AG04450 (cell line): ENCODE measurements at places on chromosomes 6 and 20.

DNA sequence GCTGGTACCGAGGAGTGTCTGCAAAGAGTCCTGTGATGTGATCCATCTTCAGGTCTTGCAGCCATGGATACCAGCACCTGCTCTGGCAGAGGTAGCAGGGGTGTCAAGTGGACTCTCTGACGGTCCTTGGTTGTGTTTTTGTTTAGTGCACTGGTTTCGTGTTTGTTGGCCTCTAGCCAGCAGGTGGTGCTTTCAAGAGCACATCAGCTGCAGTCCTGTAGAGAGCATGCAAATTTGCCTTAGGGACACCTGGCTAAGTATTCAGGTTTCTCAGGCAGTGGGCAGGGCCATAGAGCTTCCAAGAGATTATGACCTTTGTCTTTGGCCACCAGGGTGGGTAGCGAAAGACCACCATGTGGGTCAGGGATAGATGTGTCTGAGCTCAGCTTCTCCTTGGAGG lies 14.5 kb upstream of the RGS17 start:
- no peak for DNase-seq

DNA sequence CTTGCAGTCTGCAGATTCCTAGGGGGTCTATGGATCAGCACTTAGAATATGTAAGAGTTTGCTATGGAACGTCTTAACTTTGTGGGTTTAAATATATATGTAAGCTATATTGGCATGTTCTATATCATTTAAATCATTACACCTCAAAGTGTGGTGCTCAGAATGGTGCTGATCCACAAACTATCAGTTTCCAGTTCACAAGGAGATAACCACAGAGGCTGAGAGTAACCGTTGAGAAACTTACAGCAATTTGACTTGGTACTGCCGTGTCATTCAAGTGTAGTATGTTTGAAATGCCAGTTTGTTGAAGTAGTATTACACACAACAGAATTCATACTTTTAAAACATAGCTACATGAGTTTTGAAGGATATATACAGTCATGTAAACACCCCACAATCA lies 279.7 kb downstream of the FARS2 start:
- DNase-seq = no peak

- no peak for DNase-seq
Measured at GRCh38 chr6:53154794-53155193, 6.2 kb upstream of the GCM1 start.

- DNase-seq = no peak
Measured at GRCh38 chr6:137286916-137287315, 67.7 kb upstream of the IFNGR1 start.

DNA sequence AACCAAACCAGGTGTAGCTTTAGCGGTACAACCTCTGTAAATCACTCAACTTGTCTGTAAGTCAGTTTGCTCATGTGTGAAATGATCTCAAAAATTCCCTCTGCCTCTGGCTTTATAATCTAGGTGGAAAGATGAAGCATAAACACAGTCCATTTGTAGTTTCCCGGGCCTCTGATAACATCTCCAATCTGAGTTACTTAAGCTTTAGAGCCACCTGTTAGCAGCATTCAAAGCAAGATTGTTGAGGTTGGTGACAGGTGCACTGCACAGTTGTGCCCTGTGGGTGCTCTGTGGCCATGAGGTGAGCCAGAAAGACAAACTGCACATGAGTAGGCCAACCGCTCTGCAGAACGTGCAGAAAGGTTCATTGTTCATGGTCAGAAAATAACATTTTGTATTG lies 53.7 kb downstream of the MOCS1 start:
- no peak for DNase-seq
